Mesenteric fat pad (tissue), 1 donor: ENCODE measurements at places on chromosomes 2 and 18. TPM values are rescaled to one million over a fixed set of nuclear protein-coding genes. Genes with fewer than 3 reads are reported as not detected.

Gene CFAP65
- total RNA-seq, result not detected

Gene ITGAV
- 137 TPM for total RNA-seq

Gene GALR1
- total RNA-seq, result 0.03 TPM

Gene ALPI
- total RNA-seq, result 0.71 TPM

Gene REG3A
- total RNA-seq, result 3.3 TPM

Gene SPATA3
- total RNA-seq, result not detected

Gene C18orf54
- total RNA-seq, result 1.3 TPM

Gene SDC1
- 2.3 TPM for total RNA-seq

Gene CROCC2
- not detected for total RNA-seq

Gene HOXD4
- 4.1 TPM for total RNA-seq

Gene HDAC4
- total RNA-seq, result 44.9 TPM

Gene CHRNG
- total RNA-seq, result not detected

Gene METTL8
- 27.1 TPM for total RNA-seq

Gene CCDC150
- total RNA-seq, result 1.3 TPM

Gene DNPEP
- 78.6 TPM for total RNA-seq

Gene IL36G
- not detected for total RNA-seq

Gene ANKRD44
- total RNA-seq, result 26.0 TPM

Gene IL1R2
- 101 TPM for total RNA-seq

Gene FTCDNL1
- 4.4 TPM for total RNA-seq

Gene IL36B
- total RNA-seq, result not detected
